ENCODE measurements at places on chromosomes 2 and 18. TPM values are rescaled to one million over a fixed set of nuclear protein-coding genes. Genes with fewer than 3 reads are reported as not detected.

TMEM17 gene
- 4.9 TPM for polyA plus RNA-seq

RGPD4 gene
- not detected for polyA plus RNA-seq

TEKT4 gene
- polyA plus RNA-seq = not detected

FBXO41 gene
- 0.38 TPM for polyA plus RNA-seq

FSIP2 gene
- polyA plus RNA-seq = under 0.01 TPM

DNA sequence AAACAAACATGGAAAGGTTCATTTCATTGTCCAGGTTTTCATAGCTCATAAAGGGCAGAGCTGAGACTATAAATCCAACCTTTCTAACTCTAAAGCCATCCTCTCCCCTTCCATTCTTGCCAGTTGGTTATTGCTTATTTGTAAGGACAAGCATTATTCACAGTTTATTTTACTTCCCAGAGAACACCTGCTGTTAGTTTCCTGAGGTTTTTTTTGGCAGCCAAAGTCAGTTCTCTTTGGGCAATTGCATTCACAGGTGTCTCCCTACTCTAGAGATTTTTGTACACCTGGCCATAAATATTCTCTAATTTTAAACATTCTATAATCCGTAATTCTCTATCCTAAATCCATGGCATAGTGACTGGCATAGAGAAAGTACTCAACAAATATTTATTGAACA, 87.3 kb upstream of the SPHKAP start:
- DNase-seq = no peak

DNA sequence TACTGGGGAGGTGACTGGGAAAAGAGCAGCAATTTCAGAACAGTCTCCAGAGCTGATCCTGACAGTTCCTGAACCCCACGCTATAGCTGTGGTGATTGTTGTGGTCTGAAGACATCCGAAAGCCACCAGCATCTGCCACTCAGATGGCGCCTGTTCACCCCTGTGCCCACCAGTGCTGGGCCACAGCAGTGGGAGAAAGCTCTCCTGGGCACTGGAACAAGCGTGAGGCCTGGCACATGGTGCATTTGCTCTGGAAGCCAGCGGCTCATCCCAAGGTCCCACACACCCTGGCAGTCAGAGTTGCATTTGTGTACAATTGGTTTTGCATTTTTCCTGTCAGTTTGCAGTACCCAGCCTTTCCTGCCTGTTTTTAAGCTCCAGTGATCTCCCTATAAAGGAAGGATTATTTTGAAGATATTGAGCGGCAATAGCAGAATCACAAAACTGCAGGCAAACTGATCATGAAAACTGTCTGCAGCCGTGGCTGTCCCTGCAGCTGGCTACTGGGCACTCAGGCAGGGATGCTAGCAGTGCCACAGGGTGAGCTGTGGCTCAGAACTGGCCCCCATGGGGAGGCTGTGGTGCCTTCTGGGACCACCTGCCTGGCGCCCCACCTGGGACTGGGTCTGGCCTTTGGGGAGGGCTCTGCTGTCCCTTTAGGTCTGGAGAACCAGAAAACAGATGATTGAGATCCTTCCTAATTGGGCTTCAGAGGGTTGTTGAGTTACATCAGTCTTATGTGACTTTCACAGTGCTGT, 30.1 kb downstream of the IMPA2 start:
- DNase-seq = no peak

DNA sequence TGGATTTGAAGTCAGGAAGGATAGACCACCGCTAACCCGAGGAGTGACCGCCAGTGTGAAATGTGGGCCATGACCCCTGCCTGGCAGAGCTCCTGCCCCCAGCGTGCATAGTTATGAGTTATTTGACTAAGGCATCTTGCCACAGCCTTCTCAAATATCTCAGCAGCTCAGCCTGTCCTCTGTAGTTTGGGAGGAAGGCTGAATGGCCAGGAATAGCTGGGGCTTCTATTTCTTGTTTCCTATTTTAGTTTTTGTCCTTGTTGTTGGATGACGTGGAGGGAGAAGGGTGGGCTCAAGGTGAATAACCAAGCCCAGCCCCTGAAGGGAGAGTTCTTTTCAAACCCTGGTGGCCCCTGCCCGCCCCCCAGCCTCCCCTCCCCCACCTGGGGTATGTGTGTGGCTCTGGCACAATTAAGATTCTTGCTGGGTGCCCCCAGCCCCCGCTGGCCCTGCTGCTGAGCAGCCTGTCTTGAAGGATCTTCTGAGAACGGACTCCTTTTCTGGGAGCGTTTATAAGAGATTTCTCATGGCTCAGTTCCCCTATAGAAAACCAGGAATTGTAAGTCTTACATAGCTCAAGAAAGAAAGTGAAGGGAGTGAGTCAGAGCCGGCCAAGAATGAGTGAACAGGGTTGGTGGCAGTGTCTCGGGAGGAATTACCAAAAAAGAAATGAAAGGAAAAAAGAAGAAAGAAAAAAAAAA, 157.4 kb downstream of the GLI2 start:
- peak; percentile 67 for DNase-seq

DNA sequence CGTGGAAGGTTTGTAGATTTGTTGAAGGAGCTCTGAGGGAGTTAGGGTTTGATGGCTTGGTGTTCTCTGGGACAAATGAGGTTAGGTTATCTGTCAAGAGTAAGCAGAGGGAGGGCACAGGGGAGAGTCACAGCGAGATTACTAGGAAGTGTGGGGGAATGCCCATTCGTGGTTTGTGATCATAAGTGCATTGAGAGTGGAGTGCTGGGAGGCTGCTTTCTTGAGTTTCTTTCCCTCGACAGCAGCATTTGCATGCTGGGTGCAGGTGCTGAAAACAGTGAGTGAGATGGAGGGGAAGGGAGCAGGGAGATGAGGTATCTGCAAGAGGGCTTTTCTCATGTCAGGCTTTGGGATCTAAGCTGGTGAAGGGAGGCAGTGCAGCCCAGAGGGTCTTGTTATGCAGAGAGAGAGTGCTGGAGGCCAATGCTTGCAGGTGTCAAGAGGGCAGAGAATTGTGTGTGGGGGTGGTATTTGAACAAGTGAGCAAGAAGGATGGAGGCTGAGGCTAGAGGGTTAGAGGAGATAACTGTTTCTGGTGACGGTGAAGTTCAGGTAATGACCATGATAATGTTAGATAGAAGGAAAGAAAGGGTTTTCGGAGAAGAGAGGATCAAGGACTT, 8.8 kb downstream of the RALB start:
- DNase-seq = no peak

DNA sequence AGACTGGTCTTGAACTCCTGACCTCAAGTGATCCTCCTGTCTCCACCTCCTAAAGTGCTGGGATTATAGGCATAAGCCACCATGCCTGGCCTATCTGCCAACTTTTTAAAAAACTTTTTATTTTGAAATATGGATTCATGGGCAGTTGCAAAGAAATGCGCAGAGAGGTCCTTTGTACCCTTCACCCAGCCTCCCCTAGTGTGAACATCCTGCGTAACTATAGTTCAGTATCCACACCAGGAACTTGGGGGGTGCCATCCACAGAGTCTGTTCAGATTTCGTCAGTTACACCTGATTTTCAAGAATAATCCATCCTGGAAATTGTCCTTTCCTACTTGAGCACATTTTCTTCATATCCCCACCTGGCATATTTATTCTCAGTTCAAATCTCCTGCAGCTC, 33.0 kb downstream of the EFR3B start:
- no peak for DNase-seq

GRCh38 chr2:174117951-174118930, 130.1 kb downstream of the OLA1 start:
- DNase-seq = peak; percentile 64

- DNase-seq = peak; percentile 27
These were observed 381.4 kb downstream of the RAD51AP2 start for GRCh38 chr2:17136877-17137276.

DNA sequence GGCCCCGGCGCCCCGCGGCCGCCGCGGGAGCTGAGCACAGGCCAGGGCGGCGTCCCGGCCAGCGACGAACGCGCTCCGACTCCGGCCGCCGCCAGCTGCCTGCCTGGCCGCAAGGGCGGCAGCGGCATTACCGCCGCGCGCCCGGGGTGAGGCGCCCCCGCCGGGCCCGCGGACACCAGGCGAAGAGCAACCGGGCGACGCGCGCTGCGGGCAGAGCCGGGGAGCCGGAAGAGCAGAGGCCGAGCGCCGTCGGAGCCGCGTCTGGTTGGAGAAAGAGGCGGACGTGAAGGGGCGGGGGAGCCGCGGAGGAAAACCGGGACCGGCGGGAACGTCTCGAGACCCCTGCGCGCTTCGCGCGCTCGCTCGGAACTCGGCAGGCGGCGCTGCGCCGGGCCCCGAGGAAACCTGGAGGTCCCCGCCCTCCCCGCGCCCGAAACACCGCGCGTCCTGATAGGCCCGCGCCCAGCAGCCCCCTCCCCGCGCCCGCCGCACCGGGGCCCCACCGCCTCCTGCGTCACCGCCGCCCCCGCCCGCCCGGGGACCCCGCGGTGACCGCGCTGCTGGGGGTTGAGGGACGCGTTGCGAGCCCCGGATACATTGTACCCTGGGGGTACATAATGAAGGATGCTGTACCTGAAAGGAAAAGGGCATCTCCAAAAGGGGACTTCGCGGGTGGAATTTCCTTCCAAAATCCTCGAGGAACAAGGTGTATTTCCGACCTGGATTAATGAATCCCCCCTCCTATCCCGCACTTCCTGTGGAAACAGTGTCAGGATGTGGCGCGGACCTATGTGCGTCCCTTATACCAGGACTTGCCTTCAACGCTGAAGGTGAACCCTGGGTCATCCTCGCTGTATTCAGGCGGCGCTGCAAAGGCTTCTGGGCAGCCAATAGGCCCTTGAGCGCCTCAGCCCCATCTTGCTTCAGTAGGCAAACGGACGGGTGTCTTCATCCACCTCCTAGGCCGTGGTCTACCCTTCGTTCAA, 1.0 kb upstream of the B4GALT6 start:
- DNase-seq = peak; percentile 75

GRCh38 chr2:8797682-8798081, 39.7 kb downstream of the KIDINS220 start:
- no peak for DNase-seq

GRCh38 chr18:7147399-7147798, 29.8 kb upstream of the LAMA1 start:
- no peak for DNase-seq

DNA sequence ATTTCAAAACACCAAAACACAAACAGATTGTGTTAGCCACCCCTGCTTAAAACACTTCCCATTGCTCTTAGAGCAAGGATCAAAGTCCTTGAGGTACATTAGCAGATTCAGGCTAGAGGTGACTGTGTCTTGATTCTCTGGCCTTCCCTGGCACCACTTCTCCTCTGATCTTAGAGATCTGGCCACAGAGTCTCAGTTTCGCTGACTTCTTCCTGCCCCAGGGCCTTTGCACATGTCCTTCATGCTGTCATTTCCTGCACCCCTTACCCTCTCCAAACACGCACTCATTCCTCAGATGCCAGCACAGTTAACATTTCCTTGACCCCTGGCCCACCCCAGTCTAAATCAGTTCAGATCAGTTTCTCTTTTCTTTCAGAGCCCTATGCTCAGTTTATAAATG, 16.9 kb downstream of the CXCR4 start:
- DNase-seq = no peak

DNA sequence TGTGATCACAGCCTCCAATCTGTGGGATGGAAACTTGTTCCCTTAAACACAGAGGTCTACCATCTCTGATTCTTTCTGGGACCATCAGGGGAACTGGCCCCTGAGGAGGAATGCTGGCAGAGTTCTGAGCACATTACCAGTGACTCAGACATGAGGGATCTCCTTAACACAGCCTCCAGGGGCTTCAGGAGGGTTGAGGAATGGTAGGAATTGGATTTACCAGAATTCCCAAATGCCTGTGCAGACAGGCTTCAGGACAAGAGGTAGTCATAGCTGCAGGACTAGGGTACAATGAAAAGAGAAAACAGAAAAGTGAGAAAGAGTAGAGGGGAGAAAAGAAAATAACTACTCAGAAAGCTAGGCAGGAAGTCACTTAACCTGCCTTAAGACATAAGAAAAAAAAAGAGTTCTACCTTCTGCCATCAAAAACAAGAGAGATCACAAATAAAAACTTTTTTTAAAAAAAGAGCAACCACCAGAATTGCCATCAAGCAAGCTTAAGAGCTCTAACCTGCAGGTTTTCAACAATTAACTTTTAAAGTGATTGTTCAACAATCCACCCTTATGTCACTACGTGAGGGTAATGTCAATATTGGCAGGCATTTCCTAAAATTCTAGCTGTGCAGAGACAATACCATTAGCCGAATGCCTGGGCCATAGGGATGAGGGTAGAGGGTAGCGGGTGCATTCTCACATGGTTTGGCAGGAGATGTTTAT, 524.4 kb downstream of the BCL11A start:
- no peak for DNase-seq

- peak; percentile 98 for DNase-seq
These were observed 83.9 kb downstream of the PIK3C3 start for GRCh38 chr18:42038936-42039335.

- DNase-seq = no peak
These were observed 890.6 kb upstream of the LRRTM1 start for GRCh38 chr2:81195017-81195773.

- DNase-seq = no peak
These were observed 31.8 kb upstream of the NTSR2 start for GRCh38 chr2:11701751-11702301.

DNA sequence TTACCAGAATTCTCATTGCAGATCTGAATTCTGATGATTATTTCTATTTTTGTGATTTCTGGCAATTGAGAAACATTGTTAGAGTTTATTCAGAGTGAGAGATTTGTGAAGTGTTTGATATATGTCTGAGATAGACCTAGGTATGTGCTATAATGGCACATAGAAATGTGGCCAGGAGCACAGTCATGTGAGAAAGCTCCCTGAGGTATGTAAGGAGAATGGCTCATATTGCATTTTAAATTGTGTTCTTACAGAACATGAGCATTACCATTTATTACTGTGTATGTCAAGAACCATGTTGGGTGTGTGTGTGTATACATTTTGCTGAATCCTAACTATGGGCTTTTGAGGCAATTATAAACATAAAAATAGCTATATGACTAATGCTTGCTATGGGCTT, 101.2 kb downstream of the RAPGEF4 start:
- DNase-seq = peak; percentile 23

DNA sequence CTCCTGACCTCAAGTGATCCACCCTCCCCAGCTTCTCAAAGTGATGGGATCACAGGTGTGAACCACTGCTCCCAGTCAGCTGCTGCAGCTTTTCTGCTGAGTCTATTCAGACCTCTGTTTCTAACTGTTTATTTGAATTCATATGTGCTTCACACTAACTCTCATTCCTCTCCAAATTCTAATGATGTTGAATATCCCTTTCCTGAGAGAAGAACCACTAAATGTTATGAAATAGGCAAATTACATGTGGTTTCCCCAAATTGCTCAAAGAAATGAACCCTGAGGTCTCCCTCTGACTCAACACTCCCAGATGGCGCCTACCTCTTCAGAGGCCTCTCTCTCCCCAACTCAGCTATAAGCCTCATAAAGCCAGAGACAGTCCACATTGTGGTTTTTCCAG, 98.6 kb downstream of the IRS1 start:
- peak; percentile 98 for DNase-seq

GRCh38 chr2:218003281-218003944, 618 bp upstream of the TNS1 start:
- DNase-seq = peak; percentile 71

- no peak for DNase-seq
These were observed 71.3 kb downstream of the MRO start for GRCh38 chr18:50748243-50749229.

GRCh38 chr18:6878556-6879297, 149.2 kb downstream of the ARHGAP28 start:
- DNase-seq = no peak

- DNase-seq = peak; percentile 29
These were observed 53.2 kb upstream of the CUL3 start for GRCh38 chr2:224638301-224638823.

Data from fibroblast of lung (primary cell).